Left kidney (tissue), 8 donors: ENCODE measurements at places on chromosomes 2 and 18. TPM values are rescaled to one million over a fixed set of nuclear protein-coding genes. Genes with fewer than 3 reads are reported as not detected.

MTA3 gene
- 90.6 TPM for polyA plus RNA-seq

CDK15 gene
- 1.4 TPM for polyA plus RNA-seq

MC5R gene
- polyA plus RNA-seq, result 0.22 TPM

GRCh38 chr2:129178356-129178755 is 801.1 kb upstream of the RAB6C start:
- DNase-seq, result no peak

DNA sequence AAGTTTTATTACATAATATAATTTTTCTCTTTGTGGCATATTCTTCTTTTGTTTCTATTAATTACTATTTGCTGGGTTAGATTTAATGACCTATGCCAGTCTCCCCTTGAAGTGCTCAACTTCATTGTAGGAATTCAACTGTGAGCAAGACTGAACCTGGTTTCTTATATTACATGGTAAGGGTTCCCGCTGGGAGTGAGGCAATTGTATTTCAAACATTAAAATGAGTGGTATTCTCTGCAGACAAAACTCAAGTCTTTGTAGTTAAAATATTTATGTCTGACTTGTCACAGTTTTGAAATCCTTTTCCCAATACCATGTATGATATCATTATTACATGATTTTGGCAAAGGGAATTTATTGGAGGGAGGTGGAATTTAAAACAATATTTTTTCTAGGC is 278.7 kb downstream of the GULP1 start:
- DNase-seq, result no peak

DNA sequence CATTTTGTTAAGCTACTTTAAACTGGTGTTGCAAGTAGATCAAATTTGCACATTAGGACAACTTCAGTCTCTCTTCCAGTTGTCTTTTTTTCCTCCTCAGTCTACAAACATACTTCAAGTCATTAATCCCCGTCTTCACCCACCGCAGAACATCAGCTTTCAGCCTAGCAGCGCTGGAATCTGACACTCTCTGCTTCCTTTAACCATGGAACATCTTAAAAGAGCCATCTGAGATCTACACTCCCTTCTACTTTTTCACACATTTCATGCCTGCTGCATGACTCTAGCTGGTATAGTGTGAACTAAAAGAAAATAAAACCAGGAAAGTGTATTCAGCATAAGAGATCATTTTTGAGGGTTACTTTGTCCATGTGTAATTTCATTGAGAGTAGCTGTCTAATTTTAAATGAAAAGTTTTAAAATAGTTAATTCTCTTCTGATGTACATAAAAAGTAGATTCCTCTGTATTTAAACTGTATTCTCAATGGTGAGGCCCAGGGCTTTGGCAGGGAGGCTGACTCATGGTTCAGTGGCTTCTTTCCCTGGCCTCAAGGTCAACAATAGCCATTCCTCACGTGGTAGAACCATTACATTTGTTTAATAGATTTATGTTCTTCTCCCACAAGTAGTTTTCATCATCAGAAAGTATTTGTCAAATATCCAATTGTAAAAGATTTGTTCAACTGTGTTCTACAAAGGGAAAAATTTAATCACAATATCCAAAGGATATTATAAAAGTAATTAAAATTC is 16.5 kb downstream of the SGPP2 start:
- peak; percentile 67 for DNase-seq
